ENCODE measurements at places on chromosomes 4 and X. TPM values are rescaled to one million over a fixed set of nuclear protein-coding genes. Genes with fewer than 3 reads are reported as not detected.
A peak's percentile ranks its signal among the peaks of the same experiment; 100 is the strongest.

Gene ADH6
- 27.3 TPM for polyA plus RNA-seq

DNA sequence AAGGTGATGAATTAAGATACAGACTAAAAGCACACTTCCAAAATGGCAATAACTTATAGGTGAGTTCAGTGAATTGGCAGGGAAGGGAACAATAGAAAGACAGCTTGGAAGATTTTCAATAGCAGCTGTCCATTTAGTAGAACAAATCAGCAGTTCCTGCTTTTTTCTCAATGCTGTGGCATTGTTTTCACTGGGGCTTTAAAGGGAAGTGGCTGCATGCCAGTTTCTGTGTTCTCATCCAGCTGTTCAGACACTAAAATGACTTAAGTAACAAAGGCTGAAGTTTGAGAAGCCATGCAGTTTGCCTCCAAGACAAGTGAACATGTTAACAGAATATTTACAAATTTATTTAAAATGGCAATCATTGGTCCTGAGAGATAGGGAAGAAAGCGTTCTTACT lies 291.9 kb downstream of the FAM47A start:
- peak; percentile 17 for DNase-seq

DNA sequence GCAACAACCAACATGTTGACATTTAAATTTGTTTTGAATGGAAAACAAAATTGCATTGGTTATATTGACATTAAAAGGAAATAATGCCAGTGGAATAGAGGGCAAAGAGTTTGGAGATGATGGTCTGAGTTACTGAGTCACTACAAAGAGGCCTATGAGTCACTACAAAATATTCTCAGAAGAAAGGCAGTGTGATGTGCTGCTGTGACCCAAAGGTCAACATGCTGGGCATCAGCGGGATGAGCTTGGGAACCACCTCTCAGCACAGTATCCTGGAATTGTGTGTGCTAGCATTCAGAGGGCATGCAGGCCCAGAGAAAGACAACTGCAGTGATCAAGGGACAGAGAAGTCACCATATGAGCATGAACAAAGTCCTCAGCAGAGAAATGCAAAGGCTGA lies 2.8 kb downstream of the CMC4 start:
- DNase-seq, result no peak

DNA sequence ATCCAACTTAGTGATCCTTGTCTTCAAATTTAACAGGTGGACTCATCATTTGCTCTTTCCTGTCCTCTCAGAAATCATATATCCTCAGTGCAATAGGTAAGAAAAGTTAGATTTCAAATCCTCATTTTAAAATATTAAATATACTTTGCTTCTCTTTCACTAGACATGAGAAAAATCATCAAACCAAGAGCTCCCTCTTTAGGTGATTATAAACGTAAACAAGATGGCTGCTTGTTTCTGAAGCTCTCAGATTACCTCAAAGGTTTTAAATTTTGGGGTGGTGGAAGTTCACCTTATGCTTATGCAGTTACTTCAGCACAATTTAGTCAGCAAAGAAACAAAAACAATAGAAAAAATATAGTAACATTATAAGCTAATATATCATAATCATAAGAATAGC lies 27.3 kb downstream of the CSN3 start:
- no peak for DNase-seq

DNA sequence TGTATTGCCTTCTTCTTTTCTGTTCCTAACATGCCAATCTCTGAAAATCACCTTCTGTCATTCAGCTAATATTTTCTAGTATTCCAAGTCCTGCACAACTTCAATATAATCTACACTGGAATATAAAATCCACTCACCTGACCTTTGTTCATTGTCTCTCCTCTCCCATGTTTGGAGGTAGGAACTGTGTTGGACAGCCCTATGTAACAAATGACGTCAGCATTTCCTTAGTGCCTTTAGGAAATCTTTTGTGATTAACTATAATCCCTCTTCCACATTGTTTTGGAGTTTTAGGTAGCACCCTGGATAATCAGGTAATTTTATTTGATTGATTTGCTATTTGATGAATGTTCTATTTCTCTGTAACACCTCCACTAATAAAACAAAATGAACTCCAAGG lies 814.8 kb upstream of the PRKX start:
- no peak for DNase-seq

GRCh38 chr4:159444678-159445077 lies 341.8 kb downstream of the RAPGEF2 start:
- no peak for DNase-seq

Gene MAMLD1
- polyA plus RNA-seq, result 6.8 TPM

GRCh38 chr4:5784960-5785611 lies 74.1 kb downstream of the EVC start:
- DNase-seq, result no peak

Gene SULT1B1
- polyA plus RNA-seq, result 0.64 TPM

GRCh38 chrX:23952984-23953907 lies 45.4 kb downstream of the CXorf58 start:
- DNase-seq, result no peak

- DNase-seq, result no peak
Observed at GRCh38 chr4:2788101-2788500, 4.8 kb upstream of the SH3BP2 start.
